ENCODE measurements at places on chromosomes 1 and 21.

DNA sequence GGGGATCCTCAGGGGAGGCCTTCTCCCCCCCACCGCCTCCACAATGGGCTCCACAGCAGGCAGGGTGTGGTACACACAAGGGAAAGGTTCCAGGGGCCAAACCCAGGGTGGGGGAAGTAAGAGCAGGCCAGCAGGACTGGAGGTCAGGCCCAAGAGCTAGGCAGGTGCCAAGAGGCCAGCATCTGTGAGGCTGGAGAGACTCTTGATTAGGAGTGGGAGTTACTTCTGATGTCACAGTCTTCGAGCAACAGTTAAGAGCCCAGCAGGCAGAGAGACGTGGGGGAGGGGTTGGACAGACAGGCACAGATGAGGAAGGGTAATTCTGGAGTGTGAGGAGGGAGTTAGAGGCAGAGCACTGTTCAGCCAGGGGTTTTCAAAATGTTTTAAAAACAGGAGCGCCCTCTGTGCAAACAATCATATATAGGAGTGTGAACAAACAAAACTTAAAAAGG lies 55.8 kb downstream of the SLC9A1 start:
- peak; percentile 73 for DNase-seq

GRCh38 chr1:44305962-44306422 lies 49.1 kb downstream of the ERI3 start:
- no peak for DNase-seq

DNA sequence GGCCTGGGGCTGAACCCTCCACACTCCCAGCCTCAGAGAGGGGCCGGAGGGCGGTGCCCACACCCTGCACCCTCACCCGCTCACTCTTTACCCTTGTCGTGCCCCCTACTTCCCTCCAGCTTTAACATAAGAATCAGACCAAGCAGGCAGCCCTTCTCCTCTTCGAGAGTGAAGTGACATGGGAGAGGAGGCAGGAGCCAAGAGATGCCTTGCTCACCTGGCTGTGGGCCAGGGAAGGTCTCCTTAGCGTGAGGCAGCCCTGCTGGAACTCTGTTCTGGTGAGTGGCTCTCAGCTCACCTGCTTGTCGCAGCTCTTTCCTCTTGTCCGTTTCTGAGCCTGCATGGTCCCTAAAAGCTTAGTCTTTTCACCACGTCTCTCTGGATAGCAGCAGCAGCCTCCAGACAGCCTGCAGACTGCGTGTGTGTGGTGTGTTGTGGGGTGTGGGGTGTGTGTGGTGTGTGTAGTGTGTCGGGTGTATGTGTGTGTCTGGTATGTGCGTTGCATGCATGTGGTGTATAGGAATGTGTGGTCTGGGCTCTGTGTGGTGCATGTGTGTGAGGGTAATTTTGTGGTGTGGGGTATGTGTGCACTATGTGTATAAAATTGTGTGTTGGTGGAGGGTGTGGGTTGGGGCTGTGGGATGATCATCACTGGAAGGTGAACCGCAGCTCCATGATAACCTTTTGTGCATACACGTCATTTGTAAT lies 86.7 kb downstream of the CCDC185 start:
- DNase-seq, result no peak

DNA sequence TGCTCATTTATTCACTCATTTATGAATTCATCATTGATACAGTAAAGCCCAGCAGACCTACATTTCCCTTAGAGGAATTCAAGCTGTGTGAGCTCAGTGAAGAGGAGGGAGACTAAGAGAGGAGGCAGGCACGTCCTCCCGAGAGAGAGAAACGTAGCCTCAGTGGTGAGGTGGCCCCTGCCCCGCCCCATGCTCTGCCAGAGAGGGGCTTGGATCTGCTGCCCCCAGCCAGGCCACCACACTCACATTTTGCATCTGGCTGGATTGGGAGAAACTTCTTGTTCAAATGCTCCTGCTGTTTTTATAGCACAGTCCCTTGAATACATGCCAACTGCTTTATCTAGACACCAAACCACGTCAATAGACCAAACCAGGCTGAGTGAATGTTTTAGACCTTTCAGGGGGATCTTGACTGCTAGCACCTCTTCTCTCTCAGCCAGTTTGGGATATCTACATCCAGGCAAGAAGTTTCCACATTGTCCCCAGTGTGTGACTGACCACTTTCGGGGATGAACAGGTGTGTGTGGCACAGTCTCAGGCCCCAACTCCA lies 67.7 kb upstream of the AJAP1 start:
- DNase-seq, result no peak

DNA sequence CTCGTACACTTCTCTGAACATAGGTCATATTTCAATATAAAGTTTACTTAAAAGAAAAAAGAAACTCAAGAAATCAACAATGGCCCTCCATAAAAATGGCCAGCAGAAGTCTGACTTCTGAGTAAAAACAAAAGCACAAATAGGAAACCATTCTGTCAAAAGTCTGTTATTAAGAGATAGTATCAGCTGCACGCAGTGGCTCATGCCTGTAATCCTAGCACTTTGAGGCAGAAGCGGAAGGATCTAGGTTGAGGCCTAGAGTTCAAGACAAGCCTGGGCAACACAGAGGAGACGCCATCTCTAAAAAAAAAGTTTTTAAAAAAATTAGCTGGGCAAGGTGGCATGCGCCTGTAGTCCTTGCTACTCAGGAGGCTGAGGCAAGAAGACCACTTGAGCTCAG lies 67.3 kb downstream of the PUM1 start:
- DNase-seq, result no peak

DNA sequence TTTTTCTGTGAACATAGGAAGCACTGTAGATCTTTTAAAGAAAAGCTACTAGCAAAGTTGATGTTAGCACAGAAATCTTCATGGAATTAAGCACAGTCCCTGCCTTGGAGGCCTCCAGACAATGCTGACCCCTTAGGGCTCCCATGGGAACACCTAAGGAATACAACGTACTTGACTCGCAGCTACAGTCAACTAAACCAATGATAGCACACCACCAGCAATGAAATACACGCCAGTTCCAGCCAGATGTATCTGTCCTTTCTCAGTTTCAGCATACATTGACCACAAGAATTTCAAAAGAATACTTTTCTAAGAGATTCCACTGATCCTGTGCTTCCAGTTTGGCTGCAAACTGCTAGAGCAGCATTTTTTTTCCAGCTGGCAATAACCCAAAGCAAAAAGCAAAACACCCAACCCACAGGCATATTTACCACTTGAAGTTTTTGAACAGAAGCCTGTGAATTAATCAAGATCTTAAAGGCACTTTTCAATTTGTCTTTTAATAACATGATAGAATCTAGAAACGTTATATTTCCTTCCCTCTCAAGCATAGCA lies 42.8 kb upstream of the KRTAP11-1 start:
- DNase-seq, result no peak

DNA sequence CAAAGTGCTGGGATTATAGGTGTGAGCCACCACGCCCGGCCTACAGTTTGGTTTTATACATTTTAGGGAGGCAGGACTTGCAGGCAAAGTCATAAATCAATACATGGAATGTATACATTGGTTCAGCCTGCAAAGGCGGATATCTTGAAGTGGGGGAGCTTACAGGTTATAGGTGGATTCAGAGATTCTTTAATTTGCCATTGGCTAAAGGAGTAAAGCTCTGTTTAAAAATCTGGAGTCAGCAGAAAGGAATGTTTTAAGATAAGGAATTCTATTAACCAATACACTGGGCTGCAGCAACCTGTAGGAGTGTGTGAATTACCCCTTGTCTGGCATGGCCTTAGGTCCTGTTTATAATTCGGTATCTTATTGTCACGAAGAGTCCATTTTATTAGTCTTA lies 57.6 kb downstream of the OPTC start:
- DNase-seq, result no peak

DNA sequence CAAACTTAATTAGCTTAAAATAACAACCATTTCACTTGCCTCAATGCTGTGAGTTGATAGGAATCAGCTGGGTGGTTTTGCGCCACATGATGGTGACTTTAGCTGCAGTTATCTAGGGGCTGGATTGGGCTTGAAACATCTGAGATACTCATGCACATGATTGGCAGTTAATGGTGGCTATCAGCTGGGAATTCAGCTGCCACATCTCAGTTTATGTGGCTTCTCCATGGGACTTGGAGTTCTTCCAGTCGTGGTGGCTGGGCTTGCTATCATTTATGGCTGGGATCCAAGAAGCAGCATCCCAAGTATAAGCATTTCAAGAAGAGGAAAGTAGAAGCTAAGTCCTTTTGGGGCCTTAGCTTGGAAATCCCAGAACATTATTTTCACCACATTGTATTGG lies 36.4 kb downstream of the PDC start:
- DNase-seq, result no peak

DNA sequence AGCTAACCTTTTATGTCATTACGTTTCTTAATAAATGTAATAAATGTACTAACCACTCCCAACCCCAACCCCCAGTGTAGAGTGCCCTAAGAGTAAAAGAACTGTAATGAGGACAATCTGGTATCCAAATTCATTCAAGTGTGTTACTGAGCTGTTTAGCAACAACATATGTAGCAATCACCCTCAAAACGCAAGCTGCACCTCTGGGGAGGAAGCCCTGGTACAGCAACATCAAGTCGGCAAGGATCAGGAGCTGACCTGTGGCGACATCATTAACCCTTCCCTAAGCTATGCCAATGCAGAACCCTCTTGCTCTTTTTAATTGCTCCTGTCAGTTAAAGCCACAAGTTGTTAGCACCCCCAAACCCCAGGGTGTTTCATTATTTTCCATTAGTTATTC lies 47.1 kb downstream of the STX6 start:
- no peak for DNase-seq

DNA sequence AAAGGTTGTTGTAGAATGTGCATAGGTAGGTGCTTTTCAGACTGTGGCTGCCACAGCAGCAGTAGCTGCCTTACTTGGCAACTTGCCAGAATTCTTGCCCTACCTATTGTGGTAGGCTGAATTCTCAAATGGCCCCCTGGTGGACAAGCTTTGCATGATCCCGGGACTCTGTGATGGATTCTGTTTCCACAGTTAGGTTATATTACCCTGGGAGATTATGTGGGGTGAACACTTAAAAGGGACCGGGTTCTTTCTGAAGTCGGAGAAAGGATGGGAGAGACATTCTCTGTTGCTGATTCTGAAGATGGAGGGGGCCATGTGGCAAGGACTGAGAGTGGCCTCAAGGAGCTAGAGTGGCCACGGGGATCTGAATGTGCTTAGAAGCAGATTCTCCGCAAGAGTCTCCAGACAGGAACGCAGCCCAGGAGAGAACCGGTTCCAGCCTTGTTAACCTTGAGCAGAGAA lies 32.1 kb upstream of the KCNE1 start:
- peak; percentile 70 for DNase-seq

GRCh38 chr1:9270290-9270883 lies 22.3 kb upstream of the SPSB1 start:
- DNase-seq, result no peak

DNA sequence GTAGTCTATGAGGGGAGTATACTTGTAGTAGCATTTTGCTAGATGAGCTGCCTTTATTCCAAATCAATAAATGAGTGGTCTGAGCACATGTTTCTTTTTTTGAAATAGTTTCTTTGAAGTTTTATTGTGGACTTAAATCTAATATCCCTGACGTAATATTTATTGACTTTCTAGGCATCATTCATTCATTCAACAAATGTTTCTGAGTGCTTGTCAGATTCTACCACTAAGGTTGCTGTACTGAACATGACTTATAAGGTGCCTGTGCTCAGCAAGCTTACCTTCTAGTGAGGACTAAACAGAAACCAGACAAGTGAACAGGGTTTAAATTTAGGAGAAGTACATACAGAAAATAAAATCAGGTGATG lies 68.4 kb downstream of the POU2F1 start:
- no peak for DNase-seq

DNA sequence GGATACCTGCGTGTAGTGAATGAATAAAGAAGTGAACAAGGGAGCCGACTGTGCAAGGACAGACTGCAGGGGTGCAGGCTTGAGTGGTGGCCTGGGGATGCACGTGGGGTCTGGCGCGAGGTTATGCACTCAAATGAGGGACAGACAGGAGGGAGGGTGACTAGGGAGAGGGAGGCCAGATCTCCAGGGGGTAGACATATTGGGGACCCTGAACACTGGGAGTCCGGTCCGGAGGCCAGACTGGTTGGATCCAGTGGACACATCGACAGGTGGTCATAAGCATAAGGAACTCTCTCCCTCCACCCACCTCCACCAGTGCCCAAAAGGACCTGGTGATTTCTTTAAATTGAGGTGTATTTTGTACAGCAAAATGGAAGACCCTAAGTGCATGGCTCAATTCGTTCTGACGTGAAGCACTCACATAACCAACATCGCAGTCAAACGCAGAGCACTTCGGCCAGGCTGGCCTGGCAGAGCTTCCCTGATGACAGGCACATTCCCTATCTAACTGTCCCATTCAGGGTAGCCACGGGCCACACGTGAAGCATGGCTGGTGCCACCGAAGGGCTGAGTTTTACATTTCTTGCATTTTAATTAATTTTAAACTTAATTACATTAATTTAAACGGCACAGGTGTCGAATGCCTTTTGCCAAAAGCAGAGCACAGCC lies 14.0 kb downstream of the WNT3A start:
- DNase-seq, result no peak

DNA sequence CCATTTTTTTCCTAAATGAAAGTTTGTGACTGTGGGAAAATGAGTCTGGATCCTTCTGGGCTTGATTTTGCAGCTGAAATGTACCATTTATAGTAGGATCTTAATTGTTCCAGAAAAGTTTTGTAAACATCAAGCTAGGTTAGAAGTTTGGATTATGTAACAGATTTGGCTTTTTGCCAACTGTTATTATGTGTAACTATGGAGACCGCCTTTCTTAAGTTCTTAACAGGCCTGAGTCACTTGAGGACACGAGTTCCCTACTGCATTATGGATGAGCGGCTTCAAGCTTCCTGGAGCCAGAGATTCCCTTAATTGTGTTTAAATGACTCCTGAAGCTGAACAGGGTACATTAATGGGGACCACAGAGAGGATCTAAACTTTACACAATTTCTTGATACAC lies 22.2 kb downstream of the SLC25A33 start:
- no peak for DNase-seq

GRCh38 chr1:210688512-210689234 lies 360.0 kb downstream of the HHAT start:
- no peak for DNase-seq
